ENCODE measurements at places on chromosomes 6 and 20.

- H3K27me3 ChIP-seq: no peaks in the 10 kb centered on the region
- H3K27ac ChIP-seq: peak overlapping the region; percentile 79
- peaks cover 2% of the 10 kb centered on the region for H3K36me3 ChIP-seq
- peaks cover 25% of the 10 kb centered on the region for H3K4me1 ChIP-seq
- H3K4me3 ChIP-seq: no peak overlapping the region
Observed at GRCh38 chr6:135811644-135812526, 39.6 kb upstream of the PDE7B start.

DNA sequence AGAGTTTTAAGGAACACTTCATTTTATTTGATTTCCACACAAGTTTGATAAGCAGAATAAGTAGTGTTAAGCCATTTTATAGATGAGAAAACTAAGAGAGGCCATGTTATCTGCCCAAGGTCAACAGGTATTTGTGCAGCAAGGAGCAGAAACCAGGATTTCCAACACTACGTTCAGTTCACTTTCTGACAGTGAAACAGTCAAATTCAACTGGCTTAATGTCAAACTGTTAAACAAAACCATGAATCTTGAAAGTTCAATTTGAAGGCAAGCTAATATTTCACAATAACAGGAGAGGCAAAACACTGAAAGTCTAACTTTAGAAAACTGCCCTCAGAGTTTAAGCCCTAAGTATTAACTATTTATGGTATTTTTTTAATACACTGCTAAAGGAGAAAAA is 32.6 kb downstream of the DTNBP1 start:
- H3K27me3 ChIP-seq: no peaks in the 10 kb centered on the region
- DNase-seq: no peak
- no peak overlapping the region for H3K4me3 ChIP-seq
- peaks cover 40% of the 10 kb centered on the region for H3K4me1 ChIP-seq
- no peak overlapping the region for H3K27ac ChIP-seq

- H3K4me3 ChIP-seq: no peak overlapping the region
- H3K27ac ChIP-seq: peak overlapping the region; percentile 6
- no peaks in the 10 kb centered on the region for H3K27me3 ChIP-seq
- no peak for DNase-seq
- H3K4me1 ChIP-seq: peaks cover 13% of the 10 kb centered on the region
- peaks cover 2% of the 10 kb centered on the region for H3K36me3 ChIP-seq
Observed at GRCh38 chr6:82371799-82372546, 8.4 kb downstream of the TPBG start.

DNA sequence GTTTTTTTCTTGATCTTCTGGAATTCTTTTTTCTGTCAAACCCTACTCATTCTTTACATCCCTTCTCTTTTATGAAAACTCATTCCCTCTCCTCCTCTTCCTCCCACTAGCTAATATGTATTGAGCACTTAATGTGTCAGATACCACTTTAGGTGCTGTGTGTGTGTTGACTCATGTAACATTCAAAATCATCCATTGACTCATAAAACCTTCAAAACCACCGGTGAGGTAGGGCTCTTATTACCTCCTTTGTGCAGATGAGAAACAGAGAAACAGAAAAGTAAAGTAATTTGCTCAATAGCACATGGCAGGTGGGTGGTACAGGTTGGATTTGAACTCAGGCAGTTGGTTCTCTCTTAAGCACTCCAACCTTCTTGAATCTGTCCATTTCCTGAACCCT is 136.3 kb upstream of the NEDD9 start:
- H3K4me3 ChIP-seq: no peak overlapping the region
- H3K4me1 ChIP-seq: peaks cover 23% of the 10 kb centered on the region
- no peak overlapping the region for H3K27ac ChIP-seq
- H3K27me3 ChIP-seq: no peaks in the 10 kb centered on the region

DNA sequence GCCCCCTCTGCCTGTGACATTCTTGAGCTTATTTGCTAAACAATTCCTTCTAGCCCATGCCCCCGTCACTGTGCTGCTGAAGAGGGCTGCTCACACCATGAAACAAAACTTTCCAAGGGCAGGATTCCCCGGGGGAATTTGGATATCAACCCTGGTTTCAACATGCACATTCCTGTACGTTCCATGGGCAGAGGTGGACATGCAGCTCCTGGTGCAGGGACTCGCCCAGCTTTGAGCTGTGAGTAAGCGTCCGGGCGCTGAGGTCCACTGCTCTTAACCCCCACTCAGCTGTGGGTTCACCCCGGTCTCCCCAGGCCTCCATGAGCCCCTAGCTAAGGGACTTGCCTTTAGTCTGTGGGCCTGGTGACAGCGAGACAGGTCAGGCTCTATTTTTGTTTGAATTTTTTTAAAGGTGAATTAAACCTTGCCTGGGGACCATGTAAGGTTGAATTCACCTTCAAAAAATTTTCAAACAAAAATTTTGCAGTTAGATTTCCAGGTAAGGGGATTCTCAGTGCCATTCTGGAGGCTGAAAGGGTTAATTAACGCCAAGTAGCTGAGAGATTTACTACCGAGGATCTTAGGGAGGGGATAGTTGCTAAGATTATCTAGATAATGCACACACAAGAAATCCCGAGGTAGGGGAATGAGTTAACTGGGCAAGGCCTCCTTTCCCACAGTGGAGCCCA is 70.3 kb upstream of the SLC22A23 start:
- no peaks in the 10 kb centered on the region for H3K36me3 ChIP-seq
- DNase-seq: peak; percentile 51
- H3K4me1 ChIP-seq: peaks cover 24% of the 10 kb centered on the region
- no peak overlapping the region for H3K4me3 ChIP-seq
- no peak overlapping the region for H3K27ac ChIP-seq

GRCh38 chr6:22666586-22666985 is 97.2 kb downstream of the HDGFL1 start:
- no peaks in the 10 kb centered on the region for H3K27me3 ChIP-seq
- H3K4me1 ChIP-seq: peaks cover 47% of the 10 kb centered on the region
- peaks cover 3% of the 10 kb centered on the region for H3K36me3 ChIP-seq
- DNase-seq: no peak
- peak overlapping the region; percentile 80 for H3K27ac ChIP-seq

- no peaks in the 10 kb centered on the region for H3K27me3 ChIP-seq
- no peaks in the 10 kb centered on the region for H3K36me3 ChIP-seq
- H3K4me1 ChIP-seq: peaks cover 19% of the 10 kb centered on the region
Observed at GRCh38 chr6:44627091-44627882, 239.8 kb downstream of the CDC5L start.

DNA sequence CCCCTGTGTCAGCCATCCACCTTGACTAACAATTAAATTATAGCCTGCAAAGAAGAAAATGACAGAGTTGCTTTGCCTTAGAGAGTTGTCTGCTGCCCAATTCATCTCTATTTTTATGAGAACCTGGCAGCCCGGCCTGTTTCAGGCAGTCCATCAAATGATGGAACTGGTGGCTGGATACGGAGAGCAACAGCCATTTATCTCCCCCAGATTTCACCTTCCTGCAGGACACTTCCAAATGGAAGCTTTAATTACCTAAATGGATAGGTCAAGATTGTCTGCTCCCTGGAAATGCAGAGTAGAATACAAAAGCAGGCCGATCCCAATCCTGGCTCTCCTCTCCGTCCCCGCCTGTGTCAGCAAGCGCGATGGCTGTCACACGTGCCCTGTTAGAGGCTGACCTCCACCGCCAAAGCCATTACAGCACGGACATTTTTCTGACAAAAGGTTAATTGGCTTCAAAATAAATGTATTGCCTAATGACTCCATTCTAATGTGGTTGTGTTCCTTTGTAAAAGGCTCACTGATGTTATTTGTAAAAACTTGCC is 86.7 kb downstream of the PACRG start:
- no peak overlapping the region for H3K4me3 ChIP-seq
- H3K27me3 ChIP-seq: peaks cover 5% of the 10 kb centered on the region
- no peaks in the 10 kb centered on the region for H3K4me1 ChIP-seq
- peaks cover 2% of the 10 kb centered on the region for H3K36me3 ChIP-seq

- H3K4me1 ChIP-seq: no peaks in the 10 kb centered on the region
- H3K36me3 ChIP-seq: no peaks in the 10 kb centered on the region
- no peak for DNase-seq
- no peak overlapping the region for H3K4me3 ChIP-seq
Observed at GRCh38 chr20:46488451-46488850, 24.9 kb downstream of the ZNF334 start.

- no peak overlapping the region for H3K27ac ChIP-seq
- DNase-seq: no peak
- no peak overlapping the region for H3K4me3 ChIP-seq
- H3K4me1 ChIP-seq: no peaks in the 10 kb centered on the region
Observed at GRCh38 chr6:120357447-120357846, 976.8 kb downstream of the TBC1D32 start.

- DNase-seq: no peak
- no peak overlapping the region for H3K4me3 ChIP-seq
- peaks cover 21% of the 10 kb centered on the region for H3K4me1 ChIP-seq
- peaks cover 5% of the 10 kb centered on the region for H3K36me3 ChIP-seq
Observed at GRCh38 chr6:113442040-113442439, 415.1 kb upstream of the MARCKS start.

DNA sequence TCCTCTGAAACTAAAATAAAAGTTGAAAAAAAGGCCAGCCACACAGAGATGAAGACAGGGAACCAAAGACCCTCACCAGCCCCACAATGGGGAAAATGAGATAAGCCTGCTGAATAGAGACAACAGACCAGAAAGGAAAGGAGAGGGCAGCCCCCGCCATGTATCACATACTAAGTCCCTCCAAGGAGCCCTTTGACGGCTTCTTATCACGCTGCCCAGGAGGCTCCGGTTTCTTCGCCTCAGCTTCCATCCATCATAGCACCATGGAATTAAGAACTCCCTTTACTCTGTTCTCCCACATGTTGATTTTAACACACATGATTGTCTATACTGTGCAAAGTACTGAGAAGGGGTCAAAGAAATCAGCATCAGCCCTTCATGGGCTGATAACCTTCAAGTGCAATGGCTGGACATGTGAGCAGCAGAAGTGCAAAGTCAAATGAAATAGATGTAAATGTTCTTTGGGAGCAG is 54.9 kb downstream of the MAP3K5 start:
- H3K4me3 ChIP-seq: no peak overlapping the region
- no peaks in the 10 kb centered on the region for H3K27me3 ChIP-seq
- no peak overlapping the region for H3K27ac ChIP-seq
- no peaks in the 10 kb centered on the region for H3K36me3 ChIP-seq
- H3K4me1 ChIP-seq: peaks cover 10% of the 10 kb centered on the region

DNA sequence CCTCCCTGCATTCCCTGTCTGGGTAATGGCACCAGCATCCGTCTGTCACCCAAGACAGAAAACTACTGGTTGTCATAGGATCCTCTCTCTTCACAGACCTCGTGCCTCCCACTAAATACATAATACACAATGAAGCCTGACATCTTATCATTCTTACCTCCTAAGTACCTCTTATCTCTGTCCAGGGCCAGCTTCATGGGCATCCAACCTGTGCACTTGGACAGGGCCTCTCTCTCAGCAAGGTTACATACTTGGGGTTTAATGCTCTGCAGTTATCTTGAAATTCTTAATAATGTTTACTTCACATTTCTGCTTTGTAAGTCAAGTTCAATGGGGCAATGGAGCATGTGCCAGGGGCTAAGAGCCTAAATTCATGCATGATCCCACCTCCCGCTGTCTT is 30.8 kb upstream of the KLHL31 start:
- H3K4me1 ChIP-seq: no peaks in the 10 kb centered on the region
- H3K27ac ChIP-seq: no peak overlapping the region
- no peak overlapping the region for H3K4me3 ChIP-seq

DNA sequence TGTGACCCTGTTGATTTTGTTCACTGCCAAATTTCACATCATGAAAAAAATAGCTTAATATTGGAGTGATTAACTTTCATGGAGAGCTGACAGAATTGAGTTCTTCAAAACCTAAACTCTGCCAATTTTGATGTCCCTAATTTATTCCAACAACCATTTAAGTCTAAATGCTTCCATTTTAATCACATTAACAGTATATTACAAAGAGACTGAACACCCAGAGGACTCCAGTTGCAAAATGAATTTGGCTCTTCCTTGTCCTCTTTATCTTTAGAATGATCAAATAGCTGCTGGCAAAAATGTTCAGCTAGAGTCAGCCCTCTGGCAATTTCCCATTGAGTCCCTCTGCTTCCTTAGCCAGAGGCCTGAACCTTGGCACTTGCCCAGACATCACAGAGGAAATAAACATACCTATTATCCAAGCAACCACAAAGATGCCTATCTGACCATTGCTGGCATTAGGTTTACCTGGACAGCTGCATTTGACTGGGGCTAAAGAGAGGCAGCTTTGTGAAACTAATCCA is 299.0 kb upstream of the STXBP5 start:
- H3K4me3 ChIP-seq: no peak overlapping the region
- DNase-seq: no peak
- no peak overlapping the region for H3K27ac ChIP-seq
- H3K27me3 ChIP-seq: no peaks in the 10 kb centered on the region
- no peaks in the 10 kb centered on the region for H3K36me3 ChIP-seq

- H3K36me3 ChIP-seq: peaks cover 5% of the 10 kb centered on the region
- H3K27me3 ChIP-seq: no peaks in the 10 kb centered on the region
- no peak overlapping the region for H3K4me3 ChIP-seq
- H3K4me1 ChIP-seq: peaks cover 11% of the 10 kb centered on the region
- H3K27ac ChIP-seq: no peak overlapping the region
- DNase-seq: no peak
Observed at GRCh38 chr6:157305670-157306653, 17.4 kb downstream of the TMEM242 start.

- H3K27ac ChIP-seq: peak overlapping the region; percentile 23
- no peak overlapping the region for H3K4me3 ChIP-seq
- no peaks in the 10 kb centered on the region for H3K36me3 ChIP-seq
- no peak for DNase-seq
- H3K4me1 ChIP-seq: peaks cover 22% of the 10 kb centered on the region
- no peaks in the 10 kb centered on the region for H3K27me3 ChIP-seq
Observed at GRCh38 chr6:54188846-54189245, 77.6 kb downstream of the MLIP start.

- no peaks in the 10 kb centered on the region for H3K36me3 ChIP-seq
- H3K4me3 ChIP-seq: no peak overlapping the region
- peaks cover 7% of the 10 kb centered on the region for H3K27me3 ChIP-seq
Observed at GRCh38 chr6:6703699-6704098, 115.2 kb downstream of the LY86 start.

DNA sequence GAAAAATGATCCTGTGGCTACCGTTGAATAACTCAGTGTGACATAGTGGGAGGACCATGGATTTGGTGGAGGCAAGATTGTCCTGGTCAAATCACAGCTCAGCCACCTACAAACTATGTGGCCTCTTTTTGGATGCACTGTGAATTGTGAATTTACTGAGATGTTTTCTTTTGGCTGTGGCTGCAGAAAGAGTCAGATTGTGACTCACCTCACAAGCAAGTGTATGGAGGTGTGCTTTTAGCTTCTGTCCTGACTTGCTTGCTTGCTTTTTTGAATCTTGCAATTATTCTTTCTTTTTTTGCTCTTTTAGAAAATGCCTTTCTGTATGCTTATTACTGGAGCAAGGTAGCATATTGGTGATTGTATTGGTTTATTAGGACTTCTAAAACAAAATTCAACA is 122.9 kb upstream of the FOXO3 start:
- no peaks in the 10 kb centered on the region for H3K36me3 ChIP-seq
- H3K4me3 ChIP-seq: no peak overlapping the region
- H3K4me1 ChIP-seq: peaks cover 2% of the 10 kb centered on the region
- no peak for DNase-seq
- H3K27ac ChIP-seq: no peak overlapping the region
- no peaks in the 10 kb centered on the region for H3K27me3 ChIP-seq

All from osteocyte (in vitro differentiated cells).